Urothelium cell line (cell line): ENCODE measurements at places on chromosomes 16 and 17.

GRCh38 chr16:5885521-5885920 is 787.9 kb upstream of the EEF2KMT start:
- DNase-seq: no peak

GRCh38 chr16:66601471-66601870 is 3.0 kb upstream of the CMTM3 start:
- DNase-seq: no peak

GRCh38 chr17:37240381-37240780 is 135.4 kb upstream of the C17orf78 start:
- DNase-seq: no peak

- no peak for DNase-seq
Measured at GRCh38 chr17:47980541-47980940, 9.6 kb downstream of the CDK5RAP3 start.

GRCh38 chr17:19485800-19486340 is 47.8 kb upstream of the SLC47A1 start:
- no peak for DNase-seq

DNA sequence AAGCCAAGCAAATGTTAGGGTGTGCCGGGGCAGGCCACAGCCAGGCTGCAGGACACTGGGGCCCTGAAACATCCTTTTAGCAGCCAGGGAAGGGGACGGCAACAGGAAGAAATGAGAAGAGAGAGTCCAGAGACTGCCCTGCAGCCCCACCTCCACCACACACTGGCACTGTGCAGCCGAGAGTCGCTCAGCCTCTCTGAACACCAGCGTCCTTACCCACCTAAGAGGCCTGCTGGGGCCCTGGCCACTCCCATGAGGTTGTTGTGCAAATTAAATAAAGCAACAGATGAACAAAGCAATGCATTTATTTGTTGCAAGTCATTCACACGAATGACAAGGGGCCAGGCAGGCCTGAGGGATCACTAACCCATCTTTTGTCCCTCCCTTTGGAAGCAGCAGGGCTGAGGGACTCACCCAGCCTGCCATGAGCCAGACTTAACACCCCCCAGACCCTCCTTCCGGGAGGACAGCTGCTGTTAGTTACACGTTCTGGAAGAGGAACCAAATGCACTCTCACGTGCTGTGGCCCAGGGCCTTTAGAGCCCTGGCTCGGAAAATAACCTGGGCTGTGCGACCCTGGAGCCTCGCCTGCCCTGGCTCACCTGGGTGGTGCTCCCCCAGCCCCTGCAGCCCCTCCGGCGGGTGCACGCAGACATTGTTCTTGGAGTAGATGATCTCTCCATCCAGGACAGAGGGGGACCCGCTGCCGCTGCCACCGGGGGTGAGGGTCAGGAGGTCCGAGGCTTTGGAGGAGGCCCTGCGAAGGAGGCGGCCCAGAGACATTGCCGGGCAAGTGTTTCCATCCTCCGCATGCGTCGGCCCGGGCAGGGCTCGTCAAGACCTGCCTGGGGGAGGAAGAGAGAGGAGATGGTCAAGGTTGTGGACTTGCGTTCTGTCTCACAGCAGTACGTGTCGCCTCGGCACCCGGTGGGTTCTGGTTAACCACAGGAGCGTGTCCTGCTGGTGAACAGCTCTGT is 22.6 kb downstream of the TBC1D16 start:
- no peak for DNase-seq

DNA sequence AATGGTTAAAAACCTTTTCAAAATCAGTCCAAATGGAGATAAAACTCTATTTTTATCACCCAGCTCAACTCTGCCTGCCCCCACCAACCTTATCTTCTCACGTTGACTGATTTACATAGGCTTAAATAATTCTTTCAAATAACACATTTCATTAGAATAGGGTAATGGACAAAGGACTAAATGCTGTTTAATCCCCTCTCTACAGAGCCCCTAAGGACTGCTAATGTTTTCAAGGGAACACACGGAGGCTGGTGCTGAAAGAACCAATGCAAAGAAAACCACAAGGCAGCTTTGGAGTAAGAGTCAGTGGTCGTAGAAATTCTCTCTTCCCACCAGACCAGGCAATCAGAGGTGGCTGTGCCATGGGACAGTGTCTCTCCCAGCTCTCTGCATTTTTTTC is 445.7 kb upstream of the MAF start:
- DNase-seq: no peak

DNA sequence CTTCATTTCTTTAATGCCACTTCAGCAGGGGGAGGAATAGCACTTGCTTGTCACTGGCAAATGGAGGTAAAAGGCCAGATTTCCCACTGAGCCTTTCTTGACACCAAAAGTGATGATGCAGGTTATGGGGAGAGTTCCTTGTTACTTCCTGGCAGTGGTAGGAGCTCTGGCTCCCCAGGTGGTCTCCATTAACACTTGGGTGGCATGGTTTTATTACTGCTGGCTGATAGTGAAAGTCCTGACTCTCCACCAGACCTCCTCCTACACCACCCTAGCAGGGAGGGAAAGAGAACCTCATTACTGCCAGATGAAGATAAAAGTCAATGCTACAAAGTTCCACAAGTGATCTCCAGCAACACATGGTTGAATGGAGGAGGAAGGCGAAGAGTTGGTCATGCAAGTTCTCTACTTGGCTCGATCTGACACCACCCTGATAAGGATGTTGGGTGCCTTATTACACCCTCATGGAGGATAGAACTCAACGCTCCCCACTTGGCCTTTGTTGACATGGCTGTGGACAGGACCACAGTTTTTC is 152.7 kb upstream of the GNAO1 start:
- no peak for DNase-seq

- DNase-seq: peak; percentile 89
Measured at GRCh38 chr17:38428112-38428642, at the start of gene ARHGAP23. TSS of gene ARHGAP23 (plus strand) at chr17:38428464. CDS start at chr17:38428486, 22 bp downstream.

DNA sequence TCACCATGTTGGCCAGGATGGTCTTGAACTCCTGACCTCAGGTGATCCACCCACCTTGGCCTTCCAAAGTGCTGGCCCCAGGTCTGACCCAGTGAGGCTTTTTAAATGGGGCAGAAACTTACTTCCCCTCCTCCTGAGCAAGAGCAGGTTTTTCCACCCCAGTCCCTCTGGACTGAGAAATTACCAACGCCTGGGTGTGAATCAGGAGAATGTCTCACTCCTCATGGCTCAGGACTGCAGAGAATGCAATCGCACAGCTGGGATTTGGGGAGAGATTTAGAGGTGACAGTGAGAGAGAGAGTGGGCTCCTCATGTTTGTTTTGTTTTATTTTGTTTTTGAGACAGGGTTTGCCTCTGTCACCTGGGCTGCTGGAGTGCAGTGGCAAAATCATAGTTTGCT is 203.6 kb downstream of the RAB11FIP4 start:
- DNase-seq: no peak

- DNase-seq: no peak
Measured at GRCh38 chr17:44610871-44611270, 45.4 kb upstream of the MEIOC start.

DNA sequence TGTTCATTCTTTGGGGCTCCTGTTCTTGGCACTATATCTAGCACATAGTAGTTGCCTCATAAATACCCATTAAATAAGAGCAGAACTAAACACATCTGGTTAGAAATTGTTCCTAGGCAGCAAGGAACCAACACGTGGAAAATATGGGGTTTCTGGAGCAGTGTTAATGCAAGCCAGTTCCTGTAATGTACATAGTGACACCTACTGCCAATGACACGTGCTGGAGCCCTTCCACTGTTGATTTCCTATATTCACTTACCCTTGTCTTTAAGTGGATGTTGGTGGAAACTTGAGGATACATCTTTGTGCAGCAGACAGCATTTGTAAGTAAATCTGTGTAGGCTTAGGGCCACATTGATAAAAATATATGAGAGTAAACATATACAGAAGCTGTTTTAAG is 1.6 kb upstream of the IRF8 start:
- DNase-seq: no peak

- DNase-seq: no peak
Measured at GRCh38 chr16:11892761-11893160, 23.0 kb downstream of the GSPT1 start.

- DNase-seq: no peak
Measured at GRCh38 chr16:79409978-79410377, 190.6 kb downstream of the MAF start.

DNA sequence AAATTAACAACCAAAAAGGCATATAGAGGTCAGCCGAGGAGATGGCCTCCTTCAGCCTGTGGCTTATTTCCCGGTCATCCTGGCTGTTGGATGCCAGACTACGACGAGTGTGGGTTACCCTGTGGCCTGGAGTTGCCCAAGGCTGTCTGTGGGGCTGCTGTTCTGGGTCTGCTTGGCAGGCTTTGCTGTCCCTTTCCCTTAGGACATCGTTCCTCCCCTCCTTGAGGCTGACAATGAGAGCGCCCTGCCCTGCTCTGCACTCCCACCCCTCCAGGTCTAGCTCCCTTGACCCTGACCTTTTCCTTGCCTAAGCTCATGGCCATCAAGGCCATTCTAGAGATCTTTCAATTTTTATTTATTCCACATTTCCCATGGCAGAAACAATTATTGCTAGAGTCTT is 1.9 kb upstream of the CBFB start:
- DNase-seq: no peak

DNA sequence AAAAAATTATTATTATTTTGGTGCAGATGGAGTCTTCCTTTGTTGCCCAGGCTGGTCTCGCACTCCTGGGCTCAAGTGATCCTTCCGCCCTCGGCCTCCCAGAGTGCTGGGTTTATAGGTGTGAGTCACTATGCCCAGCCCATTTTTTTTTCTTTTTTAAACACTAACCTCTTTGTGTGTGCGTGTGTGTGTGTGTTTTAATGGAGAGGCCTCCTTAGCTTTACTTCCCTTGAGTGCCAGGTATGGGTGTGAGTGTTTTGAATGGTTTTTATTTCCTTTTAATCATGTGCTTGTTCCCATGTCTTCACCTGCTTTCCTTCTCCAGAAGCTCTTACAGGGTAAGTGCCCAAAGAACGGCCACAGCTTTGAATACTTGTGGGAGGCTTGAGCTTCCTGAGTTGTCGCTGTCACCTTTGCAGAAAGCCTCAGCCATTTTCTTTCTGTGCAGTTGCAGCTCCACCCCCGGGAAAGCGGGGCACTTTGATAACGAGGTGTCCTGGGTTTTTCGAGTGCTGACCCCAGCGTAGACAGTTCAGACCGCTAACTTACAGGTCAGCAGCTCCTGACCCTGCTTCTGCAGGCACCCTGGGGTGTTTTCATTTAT is 22.6 kb downstream of the AKAP1 start:
- peak; percentile 59 for DNase-seq

- DNase-seq: peak; percentile 54
Measured at GRCh38 chr17:78828470-78829185, 12.0 kb downstream of the USP36 start.
